ENCODE measurements at places on chromosomes 2 and 18.
A peak's percentile ranks its signal among the peaks of the same experiment; 100 is the strongest.

DNA sequence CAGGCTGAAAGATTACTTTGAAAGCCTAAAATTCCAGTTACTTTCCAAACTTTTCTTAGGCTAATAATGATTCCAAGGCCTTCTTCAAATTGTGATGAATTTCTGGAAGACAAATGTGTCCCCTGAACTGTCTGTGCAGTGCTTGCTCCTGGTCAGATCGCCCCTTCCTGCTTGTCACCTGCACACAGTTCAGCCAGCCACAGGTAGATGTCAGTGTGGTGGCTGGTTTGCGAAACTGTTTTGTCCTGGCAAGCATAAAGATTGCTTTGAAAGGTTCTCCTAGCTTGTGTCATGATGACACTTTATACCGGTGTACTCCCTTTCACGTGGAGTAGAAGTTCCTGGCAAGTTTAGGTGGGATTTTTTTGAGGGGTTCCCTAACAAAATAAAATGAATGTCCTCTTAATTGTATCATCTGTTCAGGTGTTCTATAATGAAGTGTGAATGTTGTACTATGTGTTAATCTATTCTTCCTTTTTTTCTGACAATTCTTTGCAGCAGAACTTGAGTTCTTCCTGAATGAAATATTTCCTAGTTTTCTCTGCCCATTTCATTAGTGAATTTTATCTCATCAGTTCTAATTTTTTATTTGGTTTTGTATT lies 298.8 kb downstream of the ZNF407 start:
- peak; percentile 11 for DNase-seq

- DNase-seq: no peak
Observed at GRCh38 chr2:89763581-89764485, 1072.4 kb downstream of the RPIA start.

DNA sequence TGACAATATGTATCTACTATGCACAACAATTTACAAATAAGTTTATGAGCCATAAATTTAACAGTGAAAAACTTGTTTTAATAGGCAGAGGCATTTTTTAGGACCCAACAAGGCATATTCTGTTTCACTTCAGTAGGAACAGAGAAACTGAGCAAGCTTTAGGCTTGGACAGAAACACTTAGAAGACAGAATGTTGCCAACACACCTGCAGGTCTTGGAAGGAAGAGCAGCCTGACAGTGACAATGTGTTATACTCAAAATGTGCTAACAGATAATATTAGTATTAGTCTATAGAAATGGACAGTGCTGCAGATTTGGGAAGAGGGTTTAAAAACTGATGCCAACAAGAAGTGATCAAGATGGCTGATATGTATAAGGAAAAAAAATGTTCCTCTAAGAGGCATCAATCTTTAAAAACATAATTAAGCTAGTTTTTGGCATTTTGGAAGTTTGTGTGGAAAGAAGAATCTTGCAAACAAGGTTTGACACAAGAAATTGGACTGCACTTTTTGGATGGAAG lies 297.1 kb upstream of the FSIP2 start:
- DNase-seq: no peak

DNA sequence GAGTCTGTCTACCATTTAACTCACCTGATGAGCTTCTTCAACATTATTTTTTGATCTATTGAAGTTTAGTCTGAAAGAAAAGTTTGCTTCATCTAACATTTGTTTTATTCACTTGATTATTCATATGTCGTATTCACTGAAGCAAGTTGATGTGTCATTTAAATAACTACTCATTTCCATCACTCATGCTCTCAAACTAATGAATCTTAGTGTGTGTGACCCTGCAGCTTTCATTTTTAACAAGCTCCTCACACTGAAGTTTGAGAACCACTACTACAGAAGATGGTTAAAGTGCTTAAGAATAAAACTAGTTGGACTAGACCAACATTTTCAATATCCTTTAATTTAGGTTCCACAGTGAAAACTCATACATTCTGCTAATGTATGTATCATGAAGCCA lies 1.8 kb upstream of the ABI2 start:
- no peak for DNase-seq

GRCh38 chr18:74196220-74197119 lies 48.1 kb downstream of the TIMM21 start:
- peak; percentile 67 for DNase-seq

DNA sequence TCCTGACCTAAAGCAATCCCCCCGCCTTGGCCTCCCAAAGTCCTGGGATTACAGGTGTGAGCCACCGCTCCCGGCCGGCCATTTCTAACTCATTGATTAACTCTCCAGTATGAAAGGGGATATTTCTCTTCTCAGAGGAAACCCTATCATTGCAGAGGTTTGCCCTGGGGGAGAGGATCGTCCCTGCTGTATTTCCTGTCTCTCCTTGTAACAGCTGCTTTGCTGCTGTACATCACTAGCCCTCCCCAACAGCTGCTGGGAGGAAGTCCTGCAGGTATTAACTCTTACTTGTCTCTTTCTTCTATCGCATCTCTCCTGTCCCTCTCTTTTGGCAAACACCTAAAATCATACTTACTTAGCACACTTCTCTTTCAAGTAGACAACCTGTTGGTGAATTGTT lies 219.0 kb upstream of the DSEL start:
- DNase-seq: no peak

GRCh38 chr2:62435720-62436119 lies 70.3 kb downstream of the TMEM17 start:
- DNase-seq: no peak

DNA sequence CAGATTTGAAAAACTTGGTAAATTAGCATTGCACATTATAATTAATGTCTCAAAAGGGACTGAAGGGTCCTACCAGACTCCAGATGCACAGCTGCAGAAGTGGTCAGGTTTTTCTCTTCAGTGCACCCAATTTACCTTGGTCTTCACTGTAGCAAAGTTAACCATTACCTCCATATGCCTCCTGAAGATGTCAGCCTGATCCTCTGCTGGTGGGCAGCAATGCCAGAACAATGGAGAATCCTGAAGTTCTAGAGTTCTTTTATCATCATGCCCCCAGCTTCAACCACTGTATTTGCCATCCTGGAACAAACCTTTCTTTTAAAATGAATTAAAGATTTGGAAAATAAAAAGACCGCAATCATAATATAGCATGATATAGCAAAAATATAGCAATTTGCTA lies 1774.8 kb upstream of the CELF4 start:
- DNase-seq: no peak

- no peak for DNase-seq
Observed at GRCh38 chr2:216858312-216858711, 1.6 kb downstream of the TNP1 start.

DNA sequence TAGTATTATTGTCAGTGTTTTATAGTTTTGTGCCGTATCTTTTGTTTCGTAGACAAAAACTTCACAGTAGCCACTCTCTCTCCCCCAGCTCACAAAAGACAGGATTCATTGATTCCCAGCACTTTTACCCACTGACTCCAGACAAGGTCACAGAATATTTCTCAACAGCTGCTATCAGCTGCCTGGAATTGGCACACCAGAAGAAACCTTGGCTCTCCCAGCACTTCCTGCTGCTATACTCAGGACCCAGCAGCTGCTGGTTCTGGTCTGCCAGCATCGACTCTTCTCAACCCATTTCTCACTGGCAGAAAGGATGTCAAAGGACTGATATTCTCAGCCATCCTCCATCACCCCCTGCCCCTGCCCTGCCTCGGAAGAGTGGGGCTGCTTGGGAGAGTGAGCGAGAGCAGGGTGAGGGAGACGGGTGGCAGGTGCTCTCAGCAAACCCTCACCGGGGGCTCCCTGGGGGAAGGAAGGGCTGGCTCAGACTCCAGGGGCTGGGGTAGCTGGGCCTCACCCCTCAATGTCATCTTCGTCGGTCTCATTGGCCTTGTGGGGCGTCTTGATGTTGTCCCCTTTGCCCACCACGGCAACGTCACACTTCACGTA lies 6.1 kb upstream of the OTOF start:
- no peak for DNase-seq

GRCh38 chr2:8442833-8443486 lies 238.9 kb upstream of the ID2 start:
- DNase-seq: no peak

DNA sequence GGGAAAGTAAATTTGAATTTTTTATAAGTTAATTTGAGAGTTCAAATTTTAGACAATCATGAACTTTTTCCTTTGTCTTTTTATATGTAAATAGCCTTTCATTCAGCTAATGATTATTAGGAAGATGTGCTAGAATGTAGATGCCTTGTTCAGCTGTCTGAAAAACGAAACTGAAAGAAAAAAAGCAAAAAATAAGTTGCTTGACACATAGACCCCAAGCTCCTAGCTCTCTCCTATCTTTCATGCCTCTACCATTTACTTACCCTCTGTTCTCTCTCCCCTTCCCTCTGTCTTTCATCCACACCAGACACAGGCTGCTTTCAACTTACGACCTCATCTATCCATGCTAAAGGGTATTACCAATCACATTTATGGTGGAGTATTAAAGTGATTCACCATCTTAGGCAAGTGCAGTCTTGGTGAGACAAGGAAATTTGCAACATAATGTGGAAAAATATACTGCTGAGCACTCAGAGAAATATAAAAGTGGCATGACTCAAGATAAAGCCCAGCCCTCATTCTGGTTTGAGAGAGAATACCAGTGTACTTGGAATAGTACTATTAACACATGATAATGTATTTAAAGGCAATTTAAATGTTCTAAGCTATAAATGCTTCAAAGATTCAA lies 425.6 kb downstream of the SUCLG1 start:
- DNase-seq: no peak

DNA sequence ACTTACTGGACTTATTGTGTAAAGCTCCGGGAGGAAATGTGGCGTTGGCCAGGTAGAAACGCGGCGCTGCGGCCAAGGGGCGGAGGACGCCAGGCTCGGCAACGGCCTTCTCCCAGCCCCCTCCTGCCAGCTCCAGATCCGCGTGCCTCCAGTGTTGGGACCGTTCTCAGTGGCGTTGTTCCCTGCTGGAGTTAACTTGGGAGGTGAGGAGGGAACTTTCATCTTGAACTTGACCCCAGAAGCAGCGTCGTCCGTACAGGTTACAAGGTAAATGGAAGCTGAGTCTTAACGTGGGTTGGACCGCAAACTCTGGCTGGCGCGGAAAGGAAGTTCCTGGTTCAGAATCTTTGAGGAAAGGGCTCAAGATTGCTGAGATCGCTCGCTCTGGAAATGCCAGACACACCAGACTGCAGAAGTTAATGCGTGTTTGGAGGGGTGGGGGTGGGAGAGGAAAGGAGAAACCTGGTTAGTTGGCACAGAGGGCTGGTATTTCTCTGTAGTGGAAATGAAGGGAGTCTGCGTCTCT lies 1.3 kb downstream of the TANC1 start:
- DNase-seq: no peak

DNA sequence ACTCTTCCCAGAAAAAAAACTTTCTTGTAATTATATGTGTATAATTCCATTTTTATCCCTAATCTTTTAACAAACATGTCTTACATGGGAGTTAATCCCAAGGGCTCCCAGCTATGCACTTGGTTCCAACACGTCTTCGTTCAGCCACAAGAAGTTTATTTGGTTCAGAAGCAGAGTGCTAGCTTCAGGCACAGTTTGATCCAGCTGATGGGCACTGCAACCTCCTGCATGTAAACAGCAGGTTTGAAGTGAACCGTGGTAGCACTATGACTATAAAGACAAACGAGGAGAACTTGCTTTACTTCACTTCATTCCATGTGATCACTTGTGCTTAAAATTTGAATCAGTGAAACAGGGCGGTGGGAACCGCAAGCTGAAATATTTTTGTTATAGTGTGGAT lies 7.0 kb upstream of the RNASEH1 start:
- no peak for DNase-seq

DNA sequence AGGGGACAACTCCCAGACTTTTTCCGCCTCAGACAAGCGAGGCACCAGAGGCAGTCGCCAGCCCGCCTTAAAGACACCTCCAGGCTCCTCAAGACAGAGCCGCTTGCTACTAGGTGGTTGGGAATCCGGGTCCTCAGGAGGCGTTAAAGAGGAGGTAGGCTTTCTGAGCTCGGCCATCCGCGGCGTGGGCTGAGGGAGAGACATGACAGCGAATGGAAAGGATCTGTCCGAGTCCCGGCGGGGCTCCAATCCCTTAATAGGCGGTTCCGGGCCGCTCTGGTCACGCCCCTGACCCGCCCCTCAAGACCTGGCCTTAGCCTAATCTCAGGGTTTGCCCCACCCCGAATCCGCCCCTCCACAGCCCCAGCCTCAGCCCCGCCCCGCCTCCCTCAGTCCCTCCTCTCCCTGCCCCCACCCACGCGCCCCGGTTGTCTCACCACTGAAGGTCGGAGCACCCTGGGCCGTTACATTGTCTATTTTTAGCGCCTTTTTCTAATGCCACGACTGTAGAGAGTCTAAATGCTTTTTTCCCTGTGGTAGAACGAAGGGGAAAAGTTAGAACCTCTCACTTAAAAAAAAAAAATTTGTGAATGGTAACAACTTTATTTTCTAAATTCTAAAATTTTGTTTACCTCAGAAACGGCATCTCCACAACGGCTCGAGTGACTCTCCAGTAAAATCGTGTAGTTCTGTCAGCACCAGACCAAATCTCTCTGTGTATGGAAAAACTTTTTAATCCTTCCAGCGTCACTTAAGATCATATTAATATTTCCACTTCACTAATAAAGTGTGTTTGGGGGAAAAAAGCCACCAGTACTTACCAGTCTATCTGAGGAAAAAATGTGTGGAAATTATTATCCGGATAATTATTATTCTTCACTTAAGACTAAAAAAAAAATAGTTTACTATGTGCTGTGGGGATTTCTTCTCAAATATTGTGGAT lies at the start of gene RAD51AP2:
TSS of gene RAD51AP2 (minus strand) at position 229 of the 943 bp plus-strand sequence. CDS start at position 204, 25 bp downstream.
- DNase-seq: no peak

DNA sequence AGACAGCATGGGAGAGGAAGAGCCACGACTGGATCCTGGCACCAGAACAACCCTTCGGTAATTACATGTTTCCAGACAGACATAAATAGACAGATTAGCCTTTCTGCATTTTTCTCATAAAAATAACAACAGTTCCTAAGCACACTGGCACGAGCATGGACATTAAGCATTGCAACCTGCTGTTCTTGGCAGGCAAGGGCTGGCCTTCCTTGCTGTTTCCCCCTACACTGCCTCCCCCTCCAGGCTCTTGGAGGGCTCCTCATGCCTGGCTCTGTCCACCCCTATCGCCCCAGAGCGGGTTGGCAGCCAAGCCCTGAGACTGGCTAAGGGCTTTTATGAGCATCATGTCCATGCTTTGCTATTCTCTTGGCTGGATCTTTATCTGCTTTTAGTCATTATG lies 89.6 kb downstream of the TTC32 start:
- DNase-seq: no peak

DNA sequence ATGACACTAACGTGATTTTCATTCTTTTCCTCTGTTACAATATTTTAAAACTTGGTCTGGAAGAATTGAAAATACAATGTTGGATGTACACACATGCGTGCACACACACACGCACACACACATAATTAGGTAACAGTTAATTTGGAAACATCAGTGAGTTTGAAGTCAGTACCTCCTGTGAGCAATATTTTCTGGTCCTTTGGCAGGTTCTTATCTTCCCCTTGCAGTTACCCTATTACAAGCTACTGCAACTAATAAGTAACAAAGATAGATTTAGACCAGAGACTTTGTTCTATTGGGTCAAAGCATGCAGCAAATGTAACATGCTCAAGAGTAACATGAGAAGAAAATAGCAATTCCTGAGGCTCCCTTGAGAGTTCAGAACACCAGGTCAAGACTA lies 73.3 kb downstream of the ZNF385B start:
- no peak for DNase-seq
